Fibroblast of the aortic adventitia (primary cell): ENCODE measurements at places on chromosomes 4 and X.

DNA sequence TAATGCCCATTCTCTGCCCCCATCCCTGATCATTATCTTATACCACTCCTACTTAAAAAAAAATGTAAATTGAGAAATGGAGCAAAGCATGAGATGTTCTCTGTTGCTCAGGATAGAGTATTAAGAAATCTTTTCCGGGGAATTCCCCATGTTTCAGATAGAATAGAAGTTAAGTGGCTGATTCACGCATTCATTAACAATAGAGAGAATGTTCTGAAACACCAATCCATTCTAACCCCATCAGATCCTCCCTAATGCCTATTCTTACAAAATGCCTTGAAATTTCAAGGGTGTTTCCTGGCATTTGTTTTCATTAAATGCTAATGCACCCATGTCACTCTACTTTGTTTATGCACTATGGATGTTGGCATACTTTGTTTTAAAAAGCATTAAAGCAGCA is 101.1 kb downstream of the AREG start:
- peak; percentile 83 for DNase-seq

DNA sequence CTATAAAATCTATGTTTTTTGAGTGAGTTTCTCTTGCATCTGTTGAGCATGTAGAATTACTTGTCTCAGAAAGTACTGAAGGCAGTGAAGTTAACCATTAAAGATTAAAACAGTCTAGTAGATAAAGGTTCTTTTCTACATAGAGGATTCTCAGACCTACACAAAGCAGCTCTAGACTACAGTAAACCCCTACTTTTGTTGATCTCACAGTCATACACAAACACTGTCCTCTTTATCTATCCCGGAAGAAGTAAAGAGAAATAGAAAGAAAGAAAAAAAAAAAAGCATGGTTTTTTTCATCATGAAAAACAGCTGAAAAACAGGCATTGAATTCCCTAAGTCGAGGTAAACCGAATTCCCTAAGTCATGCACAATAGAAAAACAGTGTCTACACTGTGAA is 58.6 kb downstream of the COL25A1 start:
- DNase-seq: no peak

DNA sequence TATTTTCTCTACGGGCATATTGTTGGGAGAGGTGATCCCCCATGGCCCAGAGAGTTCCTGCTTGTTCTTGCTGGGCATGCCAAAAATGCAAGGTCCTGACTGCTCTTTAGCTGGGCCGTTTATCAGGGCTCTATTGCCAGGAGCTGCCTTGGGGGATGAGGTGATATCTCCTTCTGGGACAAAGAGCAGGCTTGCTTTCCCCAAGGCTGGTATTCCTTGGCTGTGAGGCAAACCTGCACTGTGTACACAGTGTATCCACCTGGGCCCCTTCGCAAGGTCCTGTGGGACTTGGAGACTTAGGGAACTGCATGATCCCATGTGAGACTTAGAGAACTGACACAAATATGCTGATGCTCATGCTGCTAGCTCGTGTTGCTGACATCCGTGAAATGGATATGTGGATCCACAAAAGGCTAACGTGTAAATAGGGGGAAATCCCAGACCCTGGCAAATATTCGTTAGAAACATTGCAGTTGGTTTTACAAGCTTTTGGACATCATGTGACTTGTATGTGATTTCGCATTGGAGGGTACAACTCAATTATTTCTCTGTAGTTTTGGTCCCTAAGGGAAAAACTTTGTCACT is 24.4 kb upstream of the ZFX start:
- no peak for DNase-seq

DNA sequence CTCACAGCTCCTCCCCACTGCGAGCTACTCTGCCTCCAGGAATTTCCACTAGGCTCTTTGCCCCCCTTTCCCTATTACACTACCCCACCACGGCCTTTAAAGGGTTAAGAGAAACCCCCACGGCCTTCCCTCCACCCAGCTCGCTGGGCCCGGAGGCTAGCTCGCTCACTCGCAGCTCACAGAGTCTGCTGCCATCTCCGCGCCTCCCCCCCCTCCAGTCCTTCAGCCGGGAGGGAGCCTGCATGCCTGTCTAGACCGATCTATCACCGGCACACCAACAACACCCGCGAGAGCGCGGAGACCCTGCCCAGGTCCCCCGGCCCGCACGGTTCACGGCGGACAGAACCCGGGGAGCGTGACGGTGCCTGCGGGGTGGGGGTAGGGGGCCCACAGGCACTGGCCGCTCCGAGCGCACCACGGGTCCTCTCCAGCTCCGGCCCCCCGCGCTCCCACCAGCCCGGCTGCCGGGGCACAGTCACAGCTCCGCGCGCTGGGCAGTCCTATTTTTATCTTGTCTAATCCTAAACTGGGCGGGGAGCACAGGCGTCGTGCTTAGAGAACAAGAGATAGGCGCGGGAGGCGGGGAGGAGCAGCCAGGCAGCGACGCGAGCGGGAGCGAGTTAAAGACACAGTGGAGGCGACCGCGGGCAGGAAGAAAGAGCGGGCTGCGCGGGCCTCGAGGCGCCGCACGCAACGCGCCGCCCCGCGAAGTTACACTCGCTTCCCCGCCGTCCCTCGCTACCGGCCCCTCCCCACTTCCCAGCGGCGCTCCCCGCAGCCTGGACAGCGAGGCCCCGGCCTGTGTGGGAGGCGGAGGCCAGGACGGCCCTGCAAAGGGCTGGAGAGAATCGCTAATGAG is 3.5 kb downstream of the BCOR start:
- DNase-seq: peak; percentile 60

- peak; percentile 79 for DNase-seq
Measured at GRCh38 chr4:158371158-158371557, 150.5 kb upstream of the RXFP1 start.

DNA sequence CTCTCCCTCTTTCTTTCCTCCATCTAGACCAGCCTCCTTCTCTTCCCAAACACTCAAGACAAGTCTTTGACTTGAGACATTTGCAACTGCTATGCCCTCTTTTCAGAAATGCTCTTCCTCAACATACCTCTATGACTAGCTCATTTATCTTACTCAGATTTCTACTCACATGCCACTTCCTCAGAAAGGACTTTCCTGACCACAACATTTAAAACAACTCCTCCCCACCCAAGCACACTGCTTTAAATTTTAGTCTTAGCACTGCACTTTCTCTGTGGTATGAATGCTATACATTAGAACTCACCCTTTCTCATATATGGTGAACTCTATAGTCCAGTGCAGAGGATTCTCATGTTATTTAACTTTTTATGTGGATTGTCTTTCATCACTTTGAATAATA is 28.4 kb upstream of the SULT1E1 start:
- DNase-seq: peak; percentile 49
